ENCODE measurements at places on chromosomes 11 and 22.
A peak's percentile ranks its signal among the peaks of the same experiment; 100 is the strongest.

DNA sequence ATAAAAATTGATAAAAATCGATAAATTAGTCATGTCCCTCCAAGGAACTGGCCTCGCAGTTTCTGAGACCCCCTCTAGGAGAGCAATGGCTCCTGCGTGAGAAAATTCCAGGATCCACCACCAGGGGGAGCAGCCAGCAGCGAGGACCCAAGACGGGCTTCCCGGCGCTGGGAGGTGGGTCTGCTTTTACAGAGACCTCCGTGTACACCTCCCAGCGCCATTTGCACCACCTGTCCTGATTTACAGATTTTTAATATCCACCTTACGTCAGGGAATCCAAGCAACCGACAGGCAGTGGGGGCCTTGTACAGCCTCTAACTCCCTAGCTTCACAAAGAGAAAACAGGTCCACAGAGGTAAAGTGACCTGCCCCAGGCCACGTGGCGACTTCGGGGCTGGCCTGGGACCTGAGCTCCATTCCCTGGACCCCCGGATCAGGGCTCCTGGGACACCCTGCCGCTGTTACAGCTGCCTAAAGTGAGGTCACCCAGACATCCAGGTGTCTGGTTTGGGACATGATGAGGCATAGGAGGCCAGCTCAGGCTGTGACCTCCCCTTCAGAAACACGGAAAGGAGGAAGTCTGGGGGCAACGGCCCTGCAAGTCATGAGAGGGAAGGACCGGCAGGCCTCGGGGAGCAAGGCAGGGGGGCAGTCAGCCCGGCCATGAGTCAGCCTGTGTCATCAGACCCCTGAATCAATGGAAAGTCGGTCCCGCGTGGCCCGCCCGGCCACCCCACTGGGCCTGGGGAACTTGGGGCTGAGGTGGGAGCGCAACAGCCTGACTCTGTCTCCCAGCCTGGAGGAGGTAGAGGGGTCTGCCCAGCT lies 3.5 kb downstream of the OSM start:
- peak; percentile 65 for DNase-seq

DNA sequence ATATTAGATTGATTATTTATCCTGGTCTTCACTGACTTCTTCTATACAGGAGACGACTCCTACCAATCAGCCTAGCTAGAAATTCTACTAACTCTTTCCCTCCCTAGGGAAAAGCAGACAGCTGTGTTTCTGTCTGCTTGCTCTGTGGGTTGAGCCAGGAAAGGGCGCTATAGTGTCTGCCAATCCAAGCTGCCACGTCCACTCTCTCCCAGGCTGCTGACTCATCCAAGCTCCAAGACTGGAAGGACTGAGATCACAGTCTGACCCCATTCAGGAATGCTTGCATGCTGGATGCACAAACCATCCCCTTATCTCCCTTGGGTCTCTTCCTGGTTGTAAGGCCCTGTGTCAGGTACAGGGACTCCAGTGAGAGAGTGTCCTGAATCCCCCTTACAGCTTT lies 955.6 kb downstream of the OPCML start:
- DNase-seq: no peak

- DNase-seq: no peak
Observed at GRCh38 chr11:50037251-50037650, 4.6 kb downstream of the OR4C45 start.

GRCh38 chr11:121112498-121113455 lies 11.7 kb downstream of the TECTA start:
- DNase-seq: peak; percentile 3

DNA sequence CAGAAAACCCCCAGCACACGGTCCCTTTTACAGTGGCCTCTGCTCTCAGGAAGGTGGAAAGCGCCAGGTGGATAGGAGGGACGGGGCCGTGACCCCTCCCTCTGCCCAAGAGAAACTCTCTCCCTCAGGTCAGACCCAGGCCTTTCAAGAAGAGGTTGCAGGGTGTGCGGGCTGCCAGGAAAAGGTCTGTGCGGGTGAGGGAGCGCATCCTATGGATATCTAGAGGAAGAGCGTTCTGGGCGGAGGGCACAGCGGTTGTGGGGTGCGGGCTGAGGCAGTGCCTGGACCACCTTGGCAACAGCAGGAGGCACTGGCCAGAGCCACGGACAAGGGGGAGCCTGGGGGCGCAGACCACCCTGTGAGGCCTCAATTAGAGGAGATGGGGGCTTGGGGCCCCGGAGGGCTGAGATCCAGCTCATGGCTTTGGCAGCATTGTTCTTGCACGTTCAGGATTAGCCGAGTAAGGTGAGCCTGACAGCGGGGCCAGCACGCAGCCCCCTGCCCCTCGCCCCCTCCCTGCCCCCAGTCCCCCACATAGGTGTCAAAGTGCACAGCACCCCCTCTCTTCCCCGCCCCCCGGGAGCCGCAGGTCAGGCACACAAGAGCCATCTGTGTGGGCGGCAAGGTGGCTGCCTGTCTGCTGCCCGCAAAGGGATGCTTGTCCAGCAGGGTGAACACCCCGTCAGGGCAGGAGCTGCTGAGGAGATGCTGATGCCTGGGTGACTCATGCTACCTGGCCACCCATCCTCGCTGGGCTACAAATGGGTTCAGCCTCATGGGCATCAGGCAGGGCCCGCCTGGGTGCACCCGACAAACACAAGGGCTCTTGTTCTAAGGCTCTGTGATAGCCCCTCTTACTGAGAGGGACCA lies 92.8 kb upstream of the KCNQ1OT1 start:
- DNase-seq: no peak

Measured in central memory CD4-positive, alpha-beta T cell (primary cell).